ENCODE measurements at places on chromosomes 5 and 9. TPM values are rescaled to one million over a fixed set of nuclear protein-coding genes. Genes with fewer than 3 reads are reported as not detected.

The MLANA gene
- total RNA-seq, result not detected

The KIF12 gene
- not detected for total RNA-seq

DNA sequence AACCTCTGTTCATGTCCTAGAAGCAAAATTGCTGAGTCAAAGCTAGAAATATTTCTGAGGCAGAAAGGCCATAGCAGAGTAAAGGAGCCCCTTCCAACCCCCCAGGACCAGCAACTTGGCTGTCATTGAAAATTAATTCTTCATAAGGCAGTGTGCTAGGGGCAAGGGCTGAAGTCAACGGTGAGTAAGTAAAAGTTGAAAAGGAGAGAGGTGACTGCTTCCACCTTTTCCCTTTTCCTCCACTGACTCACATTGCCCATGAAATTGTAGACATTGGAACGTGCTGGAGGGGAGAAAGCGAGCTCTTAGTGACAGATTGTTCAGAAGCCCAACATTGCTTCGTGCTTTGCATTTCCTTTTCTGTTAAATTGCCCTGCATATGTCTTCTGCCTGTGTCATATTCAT, 19.1 kb downstream of the GLRA1 start:
- DNase-seq, result no peak

DNA sequence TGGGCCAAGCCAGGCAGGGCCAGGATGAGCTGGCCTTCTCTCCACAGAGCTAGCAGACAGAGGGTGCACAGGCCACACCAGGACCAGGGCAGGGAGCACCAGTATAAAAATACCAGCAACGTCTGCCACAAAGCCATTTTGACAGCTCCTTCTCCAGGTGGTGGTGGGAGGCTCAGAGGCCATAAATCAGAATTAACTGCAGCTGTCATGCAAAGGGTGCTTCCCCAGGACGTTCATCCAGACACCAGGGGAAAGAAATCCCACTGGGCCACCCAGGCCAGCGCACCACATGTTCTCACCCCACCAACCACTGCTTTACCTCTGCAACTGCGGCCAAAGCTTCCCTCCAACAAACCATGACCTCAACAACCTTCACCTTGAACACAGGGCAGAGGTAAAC, 403.7 kb upstream of the TRPC7 start:
- DNase-seq, result no peak

DNA sequence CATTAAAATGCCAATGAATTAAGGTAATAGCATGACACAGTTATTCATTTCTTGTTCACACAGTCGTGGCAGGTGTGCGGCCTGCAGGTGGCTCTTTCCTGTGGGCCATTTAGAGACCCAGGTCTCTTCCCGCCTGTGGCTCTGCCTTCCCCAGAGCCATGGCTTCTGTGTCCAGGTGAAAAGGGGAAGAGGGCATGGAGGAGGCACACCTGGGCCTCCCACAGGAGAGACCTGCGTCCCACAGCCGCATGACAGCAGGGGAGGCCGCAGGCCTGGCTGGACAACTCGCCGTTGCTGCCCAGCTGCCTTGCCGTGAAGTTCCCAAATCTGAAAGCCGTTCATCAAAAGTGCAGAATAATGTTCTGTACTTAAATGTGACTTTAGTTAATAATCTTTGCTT, 14.4 kb upstream of the PLEKHG4B start:
- DNase-seq, result no peak

All from activated T-helper 1 cell treated with anti-CD3 and anti-CD28 coated beads, Interleukin-12 subunit alpha, Interleukin-12 subunit beta, Interleukin-2, Interleukin-4 antibody, amounts not matched to agents 30 ng/mL and 10 ng/mL and 1 ng/mL, durations not matched to agents 14 hours and 24 hours and 36 hours (primary cell).